ENCODE measurements at places on chromosomes 12 and 14.

- peak; percentile 72 for DNase-seq
Observed at GRCh38 chr14:68978172-68978911, 760 bp downstream of the ACTN1 start.

GRCh38 chr14:57823015-57823660 lies 42.8 kb downstream of the SLC35F4 start:
- DNase-seq, result no peak

DNA sequence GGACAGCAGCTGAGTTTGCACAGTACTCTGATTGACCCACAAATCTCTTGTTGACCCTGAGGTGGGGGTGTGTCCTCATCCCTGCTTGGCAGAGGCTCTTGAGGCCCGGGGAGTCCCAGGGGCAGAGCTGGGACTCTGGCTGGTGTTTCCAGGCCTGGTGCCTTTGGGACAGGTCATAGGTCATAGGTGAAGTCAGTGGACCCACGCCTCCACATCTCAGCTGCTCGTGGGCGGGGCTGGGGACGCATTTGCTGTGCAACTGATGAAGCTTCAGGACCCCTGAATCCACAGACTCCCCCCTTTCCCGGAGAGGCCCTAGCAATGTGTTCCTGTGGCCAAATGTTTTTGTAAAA lies 408 bp upstream of the CACNA2D4 start:
- no peak for DNase-seq

- DNase-seq, result no peak
Observed at GRCh38 chr12:106671840-106672239, 89.0 kb downstream of the RFX4 start.

DNA sequence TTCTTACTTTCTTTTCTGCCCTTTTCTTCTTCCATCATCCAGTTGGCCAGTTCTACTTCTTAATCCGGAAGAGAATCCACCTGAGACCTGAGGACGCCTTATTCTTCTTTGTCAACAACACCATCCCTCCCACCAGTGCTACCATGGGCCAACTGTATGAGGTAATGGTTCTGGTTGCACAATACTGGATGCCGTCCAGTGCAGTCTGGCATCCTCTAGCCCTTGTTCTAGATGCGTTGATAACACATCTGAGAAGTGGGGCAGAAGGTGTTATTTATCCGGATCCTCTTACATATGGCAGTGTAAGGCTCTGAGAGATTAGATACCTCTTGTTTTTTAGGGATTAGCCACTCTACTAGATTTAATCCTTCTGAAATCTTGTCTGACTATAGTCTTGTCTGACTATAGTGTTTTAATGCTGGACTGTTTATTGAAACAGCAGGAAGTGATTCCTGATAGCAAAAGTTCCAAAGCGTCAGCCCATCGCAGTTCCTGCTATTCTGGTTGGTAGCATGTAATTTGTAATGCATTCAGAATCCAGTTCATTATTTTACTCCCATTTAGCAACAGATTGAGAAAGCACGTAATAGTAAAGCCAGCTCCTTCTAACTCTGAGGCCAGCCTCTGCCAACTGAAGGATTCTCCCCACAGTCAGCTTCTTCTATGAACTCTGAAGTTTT lies 7.9 kb downstream of the GABARAPL1 start:
- DNase-seq, result peak; percentile 67

DNA sequence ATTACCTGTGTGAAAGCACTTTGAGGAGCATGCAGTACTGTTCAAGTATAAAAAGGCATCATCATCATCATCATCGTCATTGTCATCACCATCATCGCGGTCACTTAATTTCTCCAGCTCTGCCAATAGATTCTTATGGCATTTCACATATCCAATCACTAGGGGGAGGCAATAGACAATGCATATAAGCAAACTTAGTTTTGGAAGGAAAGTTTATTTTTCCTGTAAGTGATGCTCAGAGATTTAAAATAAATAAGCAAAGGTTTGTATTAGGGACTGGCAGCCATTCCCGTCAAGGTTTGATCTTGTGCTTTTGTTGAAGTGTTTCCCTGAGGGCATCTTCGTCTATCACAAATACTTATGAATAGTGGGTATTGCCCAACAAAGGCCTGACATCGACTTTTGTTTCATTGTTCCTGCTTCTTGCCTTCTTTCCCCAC lies 127.4 kb downstream of the KTN1 start:
- no peak for DNase-seq

DNA sequence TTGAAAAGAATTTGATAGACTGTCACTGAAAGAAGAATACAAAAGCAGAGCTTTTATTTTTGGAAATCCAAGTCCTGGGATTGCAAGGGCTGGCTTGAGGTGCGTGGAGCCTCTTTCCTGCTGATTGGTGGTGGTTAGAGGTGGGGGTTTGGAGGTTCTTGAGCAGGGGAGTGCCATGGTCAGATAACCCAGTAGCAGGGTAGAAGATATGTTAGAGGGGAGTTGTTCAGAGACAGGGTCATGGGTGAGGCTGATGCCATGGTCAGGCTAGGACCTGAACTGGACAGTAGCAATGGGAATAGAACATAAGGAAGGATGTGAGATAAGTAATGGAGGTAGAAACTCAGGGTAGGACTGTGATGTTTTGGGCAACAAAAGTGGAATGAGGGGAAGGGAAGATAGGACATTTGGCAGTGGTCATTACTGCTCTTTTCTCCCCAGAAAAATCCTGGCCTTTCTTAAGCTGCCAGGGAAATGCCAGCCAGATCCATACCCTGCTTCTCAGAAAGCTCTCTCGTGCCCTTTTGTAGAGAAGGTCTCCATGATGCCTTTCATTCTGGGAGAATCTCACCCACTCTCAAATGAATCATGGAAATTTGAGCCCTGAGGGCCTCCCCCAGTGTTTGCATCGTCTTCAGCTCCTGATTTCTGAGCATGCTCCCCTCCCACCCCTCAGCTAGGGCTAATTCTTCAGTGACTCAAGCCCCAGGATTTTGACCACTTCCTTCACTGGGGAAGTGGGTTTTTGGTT lies 9.5 kb downstream of the EMP1 start:
- DNase-seq, result no peak

DNA sequence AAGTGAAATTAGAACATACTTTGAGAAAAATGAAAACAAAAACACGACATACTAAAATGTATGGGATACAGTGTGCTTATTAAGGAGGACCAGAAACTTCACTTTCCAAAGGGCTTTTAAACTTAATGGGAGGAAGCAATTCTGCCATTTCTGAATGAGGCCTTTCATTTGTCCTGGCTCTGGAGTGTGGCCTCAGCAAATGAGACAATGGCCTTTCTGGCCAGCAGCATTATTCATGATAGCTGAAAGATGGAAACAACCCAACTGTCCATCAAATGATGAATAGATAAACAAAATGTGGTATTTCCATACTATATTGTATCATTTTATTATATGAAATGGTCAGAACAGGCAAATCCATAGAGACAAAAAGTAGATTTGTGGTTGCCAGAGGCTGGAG lies 338.6 kb downstream of the CEP128 start:
- no peak for DNase-seq
